ENCODE measurements at places on chromosomes 3 and 15.

DNA sequence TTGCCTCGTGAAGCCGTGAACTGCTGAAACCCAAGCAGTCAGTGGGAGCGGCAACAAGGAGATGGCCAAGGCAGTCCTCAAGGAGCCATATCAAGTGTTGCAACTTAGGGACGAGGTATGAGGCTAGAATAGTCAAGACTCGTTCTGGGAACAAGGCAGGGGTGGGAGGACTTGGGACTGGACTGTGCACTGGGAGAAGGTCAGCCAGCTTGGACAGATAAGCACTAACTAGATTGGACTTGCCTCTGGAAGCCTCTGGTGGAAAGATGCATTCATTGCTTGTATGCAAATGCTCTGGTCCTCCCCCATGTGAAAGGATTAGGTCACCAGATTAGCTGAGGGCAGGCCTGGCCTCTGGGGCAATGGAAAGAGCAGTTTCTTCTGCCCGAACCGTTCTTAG lies 123.3 kb upstream of the CTNNB1 start:
- DNase-seq, result no peak

- no peak for DNase-seq
Measured at GRCh38 chr3:132709761-132710160, 12.4 kb downstream of the NPHP3 start.

GRCh38 chr3:56988458-56989168 lies 71.9 kb upstream of the SPATA12 start:
- DNase-seq, result peak; percentile 73

DNA sequence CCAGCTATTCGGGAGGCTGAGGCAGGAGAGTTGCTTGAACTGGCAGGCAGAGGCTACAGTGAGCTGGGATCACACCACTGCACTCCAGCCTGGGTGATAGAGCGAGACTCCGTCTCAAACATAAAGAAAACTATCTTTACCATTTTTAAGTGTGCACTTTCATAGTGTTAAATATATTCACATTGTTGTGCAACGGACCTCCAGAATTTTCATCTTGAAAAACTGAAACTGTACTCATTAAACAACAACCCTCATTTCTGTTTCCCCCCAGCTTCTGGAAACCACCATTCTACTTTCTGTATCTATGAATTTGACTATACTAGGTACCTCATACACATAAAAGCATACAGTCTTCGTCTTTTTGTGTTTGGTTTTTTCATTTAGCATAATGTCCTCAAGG lies 375.1 kb downstream of the SHQ1 start:
- no peak for DNase-seq

GRCh38 chr3:155202626-155203025 lies 90.9 kb downstream of the STRIT1 start:
- no peak for DNase-seq
